ENCODE measurements at places on chromosomes 11 and 22.

- no peak for DNase-seq
Observed at GRCh38 chr11:14117632-14118031, 155.1 kb downstream of the SPON1 start.

- DNase-seq: no peak
Observed at GRCh38 chr11:126815111-126815510, 185.5 kb downstream of the KIRREL3 start.

- peak; percentile 64 for DNase-seq
Observed at GRCh38 chr11:74680035-74680671, 51.1 kb downstream of the CHRDL2 start.

GRCh38 chr11:93564895-93565294, 21.7 kb upstream of the SMCO4 start:
- DNase-seq: no peak

- no peak for DNase-seq
Observed at GRCh38 chr11:44767421-44767820, 40.7 kb downstream of the TSPAN18 start.

GRCh38 chr11:4059424-4059823, 35.2 kb upstream of the RRM1 start:
- DNase-seq: no peak

GRCh38 chr22:37823134-37823985, at the start of gene GALR3:
Gene GALR3, plus strand, starts transcription at chr22:37823382. Its CDS starts 25 bp downstream, at chr22:37823407.
- DNase-seq: no peak

All from coronary artery (tissue), 2 donors.